ENCODE measurements at places on chromosomes 4 and X.
A peak's percentile ranks its signal among the peaks of the same experiment; 100 is the strongest.

- DNase-seq, result no peak
These were observed 1.1 kb downstream of the ZFP42 start for GRCh38 chr4:187996502-187997177.

DNA sequence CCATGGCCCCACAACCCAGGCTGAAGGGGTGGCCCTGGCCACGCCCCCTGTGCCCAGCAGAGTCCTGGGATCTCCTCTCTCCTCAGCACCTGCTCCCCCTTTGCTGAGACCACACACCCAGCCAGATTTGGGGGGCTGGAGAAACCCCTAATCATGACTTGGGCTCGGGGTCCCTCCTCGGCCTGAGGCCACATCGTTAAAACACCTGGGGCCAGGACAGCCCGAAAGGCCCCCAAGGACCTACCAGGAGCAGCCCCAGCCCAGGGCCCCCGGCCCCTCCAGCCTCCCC, 116.7 kb downstream of the FAM53A start:
- DNase-seq, result no peak

DNA sequence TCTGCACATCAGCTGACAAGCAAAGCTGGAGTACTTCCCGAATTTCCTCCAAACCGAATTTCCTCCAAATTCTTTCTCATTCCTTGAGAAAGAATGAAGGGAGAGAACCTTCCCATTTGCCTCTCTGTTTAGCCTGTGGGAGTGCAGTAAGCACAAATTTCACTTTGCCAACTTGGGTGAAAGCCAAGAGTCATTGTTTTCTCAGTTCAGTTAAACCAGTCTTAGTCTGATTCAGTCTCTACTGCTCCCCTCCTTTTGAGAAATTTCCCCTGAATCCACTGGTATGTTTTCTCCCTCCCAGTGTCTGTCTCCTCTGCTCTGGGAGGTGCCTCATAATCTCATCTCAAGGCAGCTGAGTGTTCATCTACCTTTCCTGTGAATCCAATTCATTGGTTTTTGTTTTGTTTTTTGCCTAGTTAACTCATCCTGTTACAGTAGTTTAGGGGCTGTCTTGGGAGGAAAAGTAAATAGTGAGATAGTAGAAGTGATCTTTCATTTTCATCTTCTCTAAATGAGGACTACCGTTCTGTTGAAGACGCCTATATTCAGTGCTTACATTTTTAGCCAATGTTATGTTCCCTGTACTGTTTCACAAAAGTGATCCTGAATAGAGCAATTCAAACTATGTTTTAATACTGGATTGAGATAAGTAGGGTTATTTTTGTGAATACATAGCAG, 49.0 kb downstream of the SYTL5 start:
- peak; percentile 77 for DNase-seq

DNA sequence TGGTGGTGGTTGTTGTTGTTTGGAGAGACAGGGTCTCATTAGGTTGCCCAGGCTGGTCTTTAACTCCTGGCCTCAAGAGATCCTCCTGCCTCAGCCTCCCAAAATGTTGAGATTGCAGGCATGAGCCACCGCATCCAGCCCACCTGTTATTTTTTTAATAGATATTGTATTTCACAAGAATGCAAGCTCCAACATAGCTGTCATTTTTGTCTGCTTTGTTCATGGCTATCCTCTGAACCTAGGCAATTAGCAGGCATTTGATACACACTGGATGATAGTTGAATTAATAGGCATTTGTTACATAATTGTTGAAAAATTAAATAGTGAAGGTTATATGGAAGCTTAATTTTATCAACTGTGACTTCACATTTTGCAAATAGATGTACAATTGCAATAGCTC, 64.7 kb downstream of the BANK1 start:
- no peak for DNase-seq

- DNase-seq, result no peak
These were observed 46.0 kb upstream of the GNPDA2 start for GRCh38 chr4:44772340-44772739.

GRCh38 chr4:173405840-173406606, 7.1 kb upstream of the SCRG1 start:
- no peak for DNase-seq

- no peak for DNase-seq
These were observed 28.2 kb upstream of the CENPU start for GRCh38 chr4:184762100-184762499.

DNA sequence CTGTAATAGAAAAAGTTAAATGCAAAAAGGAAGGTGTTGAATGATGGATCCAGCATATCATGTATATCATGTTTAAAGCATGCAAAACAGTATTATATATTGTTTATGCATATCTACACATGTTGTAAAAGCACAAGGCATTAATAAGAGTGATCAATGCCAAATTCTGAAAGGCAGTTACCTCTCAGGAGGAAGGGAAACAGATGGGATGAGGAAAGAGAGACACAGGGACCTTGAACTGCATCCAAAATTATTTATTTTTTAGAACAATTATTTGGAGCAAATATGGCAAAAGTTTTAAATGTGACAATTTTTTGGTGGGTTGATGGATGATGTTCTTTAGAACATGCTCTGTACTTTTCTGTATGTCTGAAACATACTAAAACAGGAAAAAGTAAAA, 193.4 kb downstream of the CLCN4 start:
- DNase-seq, result no peak

DNA sequence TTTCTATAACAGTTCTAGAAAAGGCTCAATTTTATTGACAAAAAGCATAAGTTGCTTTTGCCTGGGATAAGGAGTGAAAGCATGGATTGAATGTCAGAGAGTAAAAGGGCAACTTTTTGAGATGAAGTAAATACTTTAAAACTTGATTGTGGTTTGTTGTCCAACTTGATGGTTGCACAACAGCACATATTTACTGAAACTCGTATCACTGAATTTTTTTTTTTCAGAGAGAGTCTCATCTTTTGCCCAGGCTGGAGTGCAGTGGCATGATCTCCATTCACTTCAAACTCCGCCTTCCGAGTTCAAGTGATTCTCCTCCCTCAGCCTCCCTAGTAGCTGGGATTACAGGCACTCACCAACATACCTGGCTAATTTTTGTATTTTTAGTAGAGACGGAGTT, 856.8 kb downstream of the SH3BGRL start:
- no peak for DNase-seq

DNA sequence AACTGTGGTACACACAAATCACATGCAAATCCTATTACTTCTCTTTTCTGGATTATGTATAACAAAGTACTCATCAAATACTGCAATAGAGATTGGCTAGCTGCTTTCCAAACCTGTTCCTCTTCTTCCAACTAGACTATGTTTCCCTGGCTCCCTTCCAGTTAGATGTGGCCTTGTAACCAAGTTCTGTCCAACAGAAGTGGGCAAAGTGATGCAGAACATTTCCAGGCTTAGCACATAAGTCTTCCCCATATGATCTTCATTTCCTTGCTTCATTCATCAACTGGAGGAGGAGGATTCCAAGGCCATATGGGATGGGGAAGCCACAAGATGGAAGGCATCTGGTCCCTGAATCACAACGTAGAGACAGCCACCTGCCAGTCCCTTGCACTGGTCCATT, 8.0 kb downstream of the SLC9A7 start:
- no peak for DNase-seq

DNA sequence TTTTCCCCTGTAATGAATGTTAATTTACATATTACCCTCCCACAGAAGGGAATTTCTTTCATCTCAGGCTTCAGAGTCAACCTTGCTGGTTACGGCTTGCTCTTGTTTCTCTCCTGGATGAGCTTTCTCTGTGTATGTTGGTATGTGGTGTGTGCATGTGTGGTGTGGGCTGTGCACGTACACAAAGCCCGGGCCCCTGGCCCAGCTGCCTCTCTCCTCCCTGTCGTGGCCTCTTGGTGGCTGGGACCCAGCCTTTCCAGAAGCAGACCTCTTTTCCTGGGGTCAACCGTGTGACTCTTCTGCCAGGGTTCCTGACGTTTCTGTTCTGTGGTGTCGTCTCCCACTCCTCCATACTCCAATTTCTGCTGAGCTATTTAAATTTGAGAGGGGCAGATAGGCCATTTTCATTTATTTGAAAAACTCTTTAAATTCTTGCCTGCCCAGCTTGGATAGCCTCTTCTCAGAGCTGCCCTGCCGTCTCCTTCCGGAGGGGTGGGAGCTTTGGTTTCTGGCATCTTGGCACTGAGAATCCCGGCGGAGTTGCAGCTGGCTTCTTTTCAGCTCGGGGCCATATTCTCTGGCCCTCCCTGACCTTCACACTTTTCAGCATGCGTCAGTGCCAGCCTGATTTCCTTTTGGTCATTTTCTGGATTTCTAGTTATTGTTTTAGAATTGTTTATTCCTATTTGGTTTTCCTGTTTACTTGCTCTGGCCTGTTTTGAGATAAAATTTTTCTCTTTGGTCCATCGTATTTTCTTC, 25.1 kb downstream of the FHDC1 start:
- DNase-seq, result no peak

DNA sequence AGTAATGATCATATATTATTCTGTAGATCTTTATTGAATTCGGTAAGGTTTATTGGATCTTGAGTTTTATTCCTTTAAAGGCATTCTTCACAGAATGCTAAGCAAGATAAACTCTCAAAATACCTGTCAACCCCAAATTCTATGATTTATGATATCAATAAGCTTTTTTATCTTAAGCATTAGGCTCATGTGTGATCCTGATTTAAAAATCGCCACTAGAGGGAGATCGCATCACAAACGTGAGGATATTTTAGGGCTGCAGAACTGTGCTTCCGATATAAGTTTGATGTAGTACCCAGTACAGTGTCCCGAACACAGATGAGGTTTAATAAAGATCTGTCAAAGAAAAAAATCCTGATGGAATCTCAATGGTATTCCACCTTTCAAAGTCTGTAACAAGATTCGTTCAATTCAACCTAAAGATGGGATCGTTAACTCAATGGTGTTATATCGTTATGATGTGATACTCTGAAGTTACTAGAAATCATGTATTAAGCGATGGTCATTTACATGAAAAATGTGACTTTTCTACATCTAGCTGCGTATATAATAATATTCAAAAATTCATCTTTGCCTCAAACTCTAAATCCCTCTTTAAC, 169.0 kb downstream of the CORIN start:
- peak; percentile 69 for DNase-seq

GRCh38 chr4:73036123-73036522, 33.4 kb downstream of the COX18 start:
- DNase-seq, result no peak

GRCh38 chrX:49661881-49662280, 33.9 kb downstream of the PAGE1 start:
- DNase-seq, result no peak

- peak; percentile 67 for DNase-seq
These were observed 32.0 kb upstream of the MGST2 start for GRCh38 chr4:139633661-139634060.

DNA sequence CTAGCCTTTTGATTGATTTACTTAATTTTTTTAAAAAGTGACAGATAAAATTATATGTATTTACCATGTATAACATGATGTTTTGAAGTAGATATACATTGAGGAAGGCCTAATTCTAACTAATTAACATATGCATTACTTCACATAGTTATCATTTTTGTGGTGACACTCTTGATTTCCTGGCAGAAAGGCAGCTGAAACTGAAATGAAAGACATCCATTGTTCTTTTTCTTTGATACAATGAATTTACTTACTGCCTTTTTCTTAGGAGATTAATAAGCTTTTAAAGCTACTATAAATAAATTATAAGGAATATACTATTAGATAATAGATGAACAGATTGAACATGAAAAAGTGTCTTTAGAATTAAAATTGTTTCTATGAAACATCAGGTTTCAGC, 26.7 kb downstream of the ANKRD50 start:
- peak; percentile 49 for DNase-seq
